Ureter (tissue), 1 donor: ENCODE measurements at places on chromosomes 6 and 20. TPM values are rescaled to one million over a fixed set of nuclear protein-coding genes. Genes with fewer than 3 reads are reported as not detected.
A peak's percentile ranks its signal among the peaks of the same experiment; 100 is the strongest.

The PRIM2 gene
- 17.4 TPM for total RNA-seq

The TUBB1 gene
- total RNA-seq, result not detected

The AKAP7 gene
- 16.5 TPM for total RNA-seq

The SHLD1 gene
- total RNA-seq, result 13.9 TPM

The YTHDF1 gene
- 36.3 TPM for total RNA-seq

The BPIFA3 gene
- total RNA-seq, result not detected

The LY6G6C gene
- total RNA-seq, result not detected

The EYA4 gene
- total RNA-seq, result 4.1 TPM

The TREM1 gene
- 2.2 TPM for total RNA-seq

The PRDM1 gene
- 18.2 TPM for total RNA-seq

DNA sequence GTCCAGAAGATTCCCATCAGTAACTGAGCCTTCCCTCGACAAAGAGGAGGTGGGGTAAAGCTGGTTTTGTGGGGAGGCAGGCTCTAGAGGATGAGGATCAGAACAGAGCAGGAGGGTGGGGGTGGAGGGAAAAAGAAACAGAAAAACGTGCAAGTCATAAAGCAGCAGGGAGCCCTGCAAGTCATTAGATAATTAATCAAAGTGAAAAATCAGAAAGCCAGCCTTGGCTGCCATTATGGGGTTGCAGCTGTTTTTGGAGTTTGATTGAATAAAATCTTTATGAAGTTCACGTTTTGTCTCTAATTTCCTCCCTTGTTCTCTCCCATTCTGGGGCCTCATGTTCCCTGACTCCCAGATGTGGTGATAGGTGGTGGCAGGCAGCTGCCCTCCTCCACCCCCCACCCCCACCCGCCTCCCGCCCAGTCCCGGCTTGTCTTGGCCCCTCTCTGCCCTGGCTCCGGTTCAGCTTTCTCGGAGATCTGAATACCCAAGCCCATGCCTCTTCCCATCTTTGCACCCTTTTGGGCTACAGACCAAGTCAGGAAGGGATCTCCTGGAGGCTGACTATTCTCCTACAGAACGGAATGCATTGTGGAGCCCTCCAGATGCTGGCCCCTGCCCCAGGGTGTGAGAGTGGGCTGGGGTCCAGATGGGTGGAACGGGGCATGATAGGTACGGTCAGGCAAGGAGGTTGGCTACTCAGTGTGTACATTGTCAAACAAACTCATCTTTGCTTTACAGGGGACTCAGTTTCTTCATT, 141.8 kb downstream of the CDC5L start:
- DNase-seq, result no peak

DNA sequence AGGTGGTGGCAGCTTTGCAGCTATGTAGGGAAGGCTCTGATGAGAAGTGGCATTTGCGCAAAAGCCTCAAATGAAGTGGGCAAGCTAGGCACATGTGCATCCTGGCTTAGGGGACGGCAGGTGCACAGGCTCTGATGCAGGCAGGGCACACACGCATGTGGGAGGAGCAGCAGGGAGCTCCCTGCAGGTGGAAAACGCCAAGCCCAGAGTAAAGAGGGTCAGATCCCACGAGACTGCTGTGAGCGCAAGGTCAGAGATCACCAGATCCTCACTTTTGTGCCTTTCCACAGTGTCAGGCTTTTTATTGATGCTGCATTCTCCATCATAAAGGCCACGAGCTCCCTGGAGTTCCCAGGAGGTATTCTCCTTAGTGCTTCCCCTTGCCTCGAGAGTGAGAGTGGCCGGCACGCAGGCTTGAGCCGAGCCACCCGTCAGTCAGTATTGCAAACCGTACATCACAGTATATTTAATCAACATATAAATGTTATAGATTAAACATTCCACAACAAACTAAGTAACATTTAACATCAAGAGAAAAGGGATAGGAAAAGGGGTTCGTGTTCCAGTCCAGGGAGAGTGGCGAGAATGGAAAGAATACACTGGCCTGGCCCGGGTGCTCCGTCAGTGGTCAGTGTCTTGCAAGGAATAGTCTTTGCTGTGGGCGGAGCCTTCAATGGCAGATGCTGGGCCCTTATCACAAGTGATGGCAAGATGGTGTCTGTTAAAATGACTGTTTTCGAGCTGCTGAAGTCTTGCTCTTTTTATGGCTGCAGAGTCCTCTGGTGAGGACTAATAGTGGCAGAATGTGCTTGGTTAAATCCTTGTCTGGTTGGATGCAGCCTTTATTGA, 109.4 kb downstream of the SYNDIG1 start:
- DNase-seq, result no peak

DNA sequence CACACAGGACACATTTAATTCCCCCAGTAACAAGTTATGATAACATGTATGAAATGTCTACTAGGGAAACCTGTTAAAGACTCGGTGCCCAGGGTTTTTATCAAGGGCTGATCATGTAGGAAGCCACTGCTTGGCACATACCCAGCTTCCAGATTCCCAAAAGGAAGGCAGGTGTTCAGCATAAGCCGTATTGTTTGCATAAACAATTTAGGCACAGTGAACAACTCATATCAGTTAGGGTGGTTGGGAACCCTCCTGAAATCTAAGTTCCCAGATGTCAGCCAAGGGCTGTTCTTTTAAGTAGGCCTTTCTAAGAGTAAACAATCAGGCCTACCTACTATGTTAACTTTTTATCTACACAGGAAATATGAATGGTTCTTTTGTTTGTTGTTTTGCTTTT, 74.1 kb downstream of the ASXL1 start:
- DNase-seq, result no peak

- DNase-seq, result no peak
These were observed 36.2 kb upstream of the PLCB1 start for GRCh38 chr20:8095648-8096572.

DNA sequence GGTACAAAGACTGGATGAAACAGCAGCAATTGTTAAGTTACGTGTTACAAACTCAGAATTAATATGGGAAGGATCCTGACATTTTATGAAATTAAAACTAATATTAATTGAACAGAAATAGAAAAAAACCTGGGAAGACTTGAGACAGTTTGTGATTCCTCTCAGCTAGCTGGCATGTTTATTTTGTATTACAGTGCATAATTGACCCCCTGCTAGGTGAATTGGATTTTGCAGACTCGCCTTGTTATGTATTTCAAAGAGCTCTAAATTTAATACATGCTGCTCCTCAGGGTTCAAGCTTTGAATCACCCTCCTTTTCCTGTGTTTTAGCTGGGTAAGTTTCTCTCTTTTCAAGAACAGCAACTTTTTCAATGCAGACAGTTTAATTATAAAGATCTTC, 339.4 kb downstream of the PLCB1 start:
- DNase-seq, result no peak

- no peak for DNase-seq
These were observed 565.5 kb downstream of the EPM2A start for GRCh38 chr6:145169726-145170224.

DNA sequence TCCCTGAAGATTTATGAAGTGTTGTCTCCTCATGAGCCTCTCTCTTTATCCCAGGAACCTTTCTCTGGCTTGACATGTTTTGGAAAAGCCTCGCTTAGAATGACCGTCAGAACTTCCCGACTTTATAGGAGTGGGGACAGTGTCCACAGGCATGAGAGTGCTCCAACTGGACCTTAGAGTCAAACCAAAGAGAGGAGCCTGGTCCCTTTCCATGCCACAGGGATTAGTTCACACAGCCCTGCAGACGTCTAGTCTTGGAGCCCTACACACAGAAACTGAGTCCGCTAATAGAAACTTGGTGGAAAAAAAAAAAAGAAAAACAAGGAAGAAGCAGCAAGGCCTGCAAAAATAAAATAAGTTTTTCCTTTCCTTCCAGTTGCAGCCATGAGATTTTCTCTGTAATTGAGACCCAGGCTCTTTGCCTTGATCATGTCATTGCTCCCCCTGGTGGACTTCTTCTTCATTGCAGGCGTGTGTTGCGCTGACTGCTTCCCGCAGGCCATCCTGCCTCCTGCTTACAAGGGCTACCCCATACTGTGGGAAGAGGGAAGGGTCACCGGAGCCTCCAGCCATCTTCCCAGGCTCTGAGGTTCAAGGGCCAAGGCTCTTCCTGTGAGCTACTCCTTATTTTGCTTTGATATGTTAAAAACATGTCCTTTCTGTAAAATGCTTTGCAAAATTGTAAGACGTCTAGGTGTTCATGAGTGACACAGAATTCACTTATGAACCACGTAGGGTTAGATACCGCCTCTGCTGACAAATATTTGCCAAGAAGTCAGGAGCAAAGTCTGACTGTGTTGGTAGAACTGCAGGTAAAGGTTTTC, 201.0 kb downstream of the UST start:
- peak; percentile 93 for DNase-seq

DNA sequence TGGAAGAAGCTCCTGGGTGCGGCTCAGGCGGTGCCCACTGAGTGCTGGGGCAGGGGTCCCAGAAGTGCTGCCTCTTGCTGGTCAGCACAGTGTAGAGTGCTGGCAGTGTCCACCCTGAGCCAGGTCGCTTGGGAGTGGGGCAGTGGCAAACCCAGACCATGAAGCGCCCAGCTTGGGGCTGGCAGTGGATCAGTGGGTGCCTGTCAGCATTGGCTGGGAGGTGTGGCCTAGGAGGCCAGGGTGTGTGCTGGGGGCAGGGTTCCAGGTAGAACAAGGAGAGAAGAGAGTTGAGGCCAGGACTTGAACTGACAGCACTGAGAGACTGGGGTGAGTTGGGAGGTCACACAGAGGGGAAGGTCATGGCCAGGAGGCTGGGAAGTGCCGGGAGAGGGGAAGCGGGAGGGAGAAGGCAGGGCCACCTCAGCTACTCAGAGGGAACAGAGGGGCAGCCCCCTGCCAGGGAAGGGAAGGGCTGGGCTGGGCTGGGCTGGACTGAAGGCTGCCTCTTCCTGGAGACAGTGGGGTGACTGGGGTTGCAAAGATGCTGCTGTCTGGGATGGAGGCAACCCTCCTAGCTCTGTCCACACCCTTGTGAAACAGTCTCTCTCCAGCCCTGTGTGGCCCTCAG, 4.1 kb downstream of the TCEA2 start:
- DNase-seq, result no peak

DNA sequence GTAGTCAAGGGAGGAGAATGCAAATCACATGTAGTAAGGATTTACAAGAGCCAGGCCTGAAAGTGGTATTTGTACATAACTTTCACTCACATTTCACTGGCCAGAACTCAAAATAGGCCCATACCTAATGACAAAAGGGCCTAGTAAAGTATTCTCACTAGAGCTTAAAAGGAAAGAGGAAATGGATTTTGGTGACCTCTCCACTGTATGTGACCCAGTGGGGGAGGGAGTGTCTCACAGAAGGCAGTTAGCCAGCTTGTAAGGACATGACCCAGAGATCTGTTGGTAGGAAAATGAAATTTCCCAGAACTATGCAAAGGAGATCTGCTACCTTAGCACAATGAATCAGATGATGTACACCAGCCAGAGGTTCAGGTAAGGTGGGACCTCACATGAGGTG, 124.4 kb downstream of the PTPRT start:
- DNase-seq, result no peak

GRCh38 chr6:82866446-82866845, 199.2 kb downstream of the UBE3D start:
- no peak for DNase-seq

GRCh38 chr6:114055349-114055748, 84.4 kb upstream of the HDAC2 start:
- no peak for DNase-seq

GRCh38 chr6:11702500-11703130, 76.0 kb downstream of the ADTRP start:
- no peak for DNase-seq
